Spinal cord (tissue), 10 donors: ENCODE measurements at places on chromosomes 5 and 9. TPM values are rescaled to one million over a fixed set of nuclear protein-coding genes. Genes with fewer than 3 reads are reported as not detected.

SPTLC1 gene
- total RNA-seq = 83.2 TPM

DNA sequence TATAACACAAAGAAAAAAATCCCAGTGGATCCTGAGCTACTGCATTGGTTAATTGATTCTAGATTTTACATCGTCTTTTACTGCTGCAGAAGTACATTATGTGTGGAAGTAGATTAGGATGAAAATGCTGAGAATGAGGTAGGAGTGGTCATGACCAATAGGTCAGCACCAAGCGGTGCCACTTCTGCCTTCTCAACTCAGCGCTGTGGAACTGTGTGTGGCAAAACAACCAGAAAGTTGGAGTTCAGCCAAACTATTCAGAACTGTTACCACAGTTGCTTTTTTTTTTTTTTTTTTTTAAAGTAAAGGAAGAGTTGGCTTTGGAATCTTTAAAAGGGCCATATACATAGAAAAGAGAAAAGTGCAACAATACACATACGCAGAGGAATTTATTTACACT, 24.2 kb downstream of the POU5F2 start:
- no peaks in the 10 kb centered on the region for H3K27me3 ChIP-seq
- H3K27ac ChIP-seq = no peak overlapping the region

DNA sequence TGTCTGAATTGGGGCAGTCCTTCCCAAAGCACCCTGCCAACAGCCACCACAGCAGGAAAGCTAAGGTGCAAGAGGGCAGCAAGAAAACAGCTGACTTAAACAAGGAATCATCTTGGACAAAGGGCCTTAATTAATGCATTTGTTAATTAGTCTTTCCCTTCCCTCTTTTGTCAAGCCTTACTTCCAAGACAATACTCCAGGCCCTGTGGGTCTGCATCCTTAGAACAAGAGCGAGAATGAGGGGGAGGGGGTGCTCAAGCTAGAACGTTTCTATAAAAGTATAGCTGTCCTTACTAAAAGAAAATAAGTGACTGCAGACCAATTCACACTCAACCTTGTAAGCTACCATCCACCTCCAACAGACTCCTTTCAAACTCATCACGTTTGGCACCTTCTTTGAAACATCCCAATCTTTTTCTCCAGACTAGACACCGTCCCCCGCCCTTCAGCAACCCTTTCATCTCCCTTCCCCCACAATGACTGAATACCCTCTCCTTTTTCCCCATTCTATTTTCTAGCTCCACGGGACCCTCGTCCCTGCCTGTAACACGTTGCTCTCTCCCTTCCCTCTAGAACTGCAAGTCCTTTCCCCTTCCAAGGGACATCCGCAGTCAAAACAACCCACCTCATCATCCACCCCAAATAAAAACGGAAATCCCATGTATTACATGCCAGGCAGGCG, 85.7 kb upstream of the RNF38 start:
- peaks cover 5% of the 10 kb centered on the region for H3K36me3 ChIP-seq
- no peak for DNase-seq
- H3K4me3 ChIP-seq = peak overlapping the region; percentile 76
- H3K27ac ChIP-seq = peak overlapping the region; percentile 77
- H3K27me3 ChIP-seq = no peaks in the 10 kb centered on the region

DNA sequence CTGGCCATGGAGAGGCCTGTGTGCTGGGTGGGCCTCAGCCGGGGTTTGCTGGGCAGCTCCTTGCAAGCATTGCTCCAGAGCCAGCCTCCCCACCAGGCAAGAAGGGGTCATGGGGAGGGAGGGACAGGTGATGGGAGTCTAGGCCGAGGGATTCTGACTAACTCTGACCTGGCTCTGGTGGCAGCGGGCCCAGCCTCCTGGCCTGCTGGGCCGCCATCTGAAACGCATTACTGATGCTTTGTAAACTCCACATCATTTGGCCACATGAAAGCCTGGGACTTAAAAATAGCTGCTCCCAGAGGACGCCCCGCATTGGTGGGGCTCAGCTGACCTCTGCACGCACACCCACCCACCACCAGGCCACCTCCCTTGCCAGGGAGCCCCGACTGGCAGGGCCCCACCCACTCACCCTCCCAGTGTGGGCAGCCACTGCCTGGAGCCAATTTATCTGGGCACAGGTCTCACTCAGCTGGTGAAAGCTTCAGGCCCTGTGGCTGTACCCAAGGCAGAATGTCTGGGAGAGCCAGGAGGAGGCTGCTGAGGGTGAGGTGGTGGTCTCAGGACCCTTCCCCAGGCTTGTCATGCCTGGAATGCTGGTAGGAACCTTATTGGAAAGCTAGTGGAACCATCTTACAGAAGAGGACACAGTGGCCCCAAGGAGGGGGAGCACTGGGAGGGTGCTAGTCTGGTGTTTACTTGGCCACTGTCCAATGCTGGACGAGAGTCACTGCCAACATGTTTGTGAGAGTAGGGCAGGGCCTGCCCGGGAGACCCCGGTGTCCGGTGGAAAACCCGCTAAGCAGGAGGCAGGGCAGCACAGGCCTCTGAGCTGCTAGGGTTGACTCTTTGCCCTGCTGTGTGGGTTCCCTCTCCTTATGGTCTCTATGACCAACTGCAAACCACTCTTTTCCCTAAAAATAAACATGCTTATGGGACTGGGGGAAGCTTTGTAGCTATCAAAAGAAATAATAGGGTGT, 10.8 kb downstream of the TCF7 start:
- H3K4me3 ChIP-seq = no peak overlapping the region
- H3K36me3 ChIP-seq = peaks cover 69% of the 10 kb centered on the region
- peak overlapping the region; percentile 41 for H3K27ac ChIP-seq
- peaks cover 87% of the 10 kb centered on the region for H3K4me1 ChIP-seq
- H3K27me3 ChIP-seq = no peaks in the 10 kb centered on the region

GRCh38 chr5:134436523-134437339, 25.1 kb upstream of the CDKN2AIPNL start:
- DNase-seq = no peak
- no peaks in the 10 kb centered on the region for H3K36me3 ChIP-seq

- no peak overlapping the region for H3K4me3 ChIP-seq
- H3K4me1 ChIP-seq = peaks cover 16% of the 10 kb centered on the region
- peaks cover 21% of the 10 kb centered on the region for H3K27me3 ChIP-seq
Measured at GRCh38 chr9:130677252-130677651, 12.9 kb downstream of the PRDM12 start.

- no peaks in the 10 kb centered on the region for H3K4me1 ChIP-seq
- H3K36me3 ChIP-seq = peaks cover 56% of the 10 kb centered on the region
- H3K27me3 ChIP-seq = no peaks in the 10 kb centered on the region
- H3K4me3 ChIP-seq = no peak overlapping the region
- no peak for DNase-seq
Measured at GRCh38 chr9:33934188-33934878, 114.4 kb downstream of the UBAP2 start.

DNA sequence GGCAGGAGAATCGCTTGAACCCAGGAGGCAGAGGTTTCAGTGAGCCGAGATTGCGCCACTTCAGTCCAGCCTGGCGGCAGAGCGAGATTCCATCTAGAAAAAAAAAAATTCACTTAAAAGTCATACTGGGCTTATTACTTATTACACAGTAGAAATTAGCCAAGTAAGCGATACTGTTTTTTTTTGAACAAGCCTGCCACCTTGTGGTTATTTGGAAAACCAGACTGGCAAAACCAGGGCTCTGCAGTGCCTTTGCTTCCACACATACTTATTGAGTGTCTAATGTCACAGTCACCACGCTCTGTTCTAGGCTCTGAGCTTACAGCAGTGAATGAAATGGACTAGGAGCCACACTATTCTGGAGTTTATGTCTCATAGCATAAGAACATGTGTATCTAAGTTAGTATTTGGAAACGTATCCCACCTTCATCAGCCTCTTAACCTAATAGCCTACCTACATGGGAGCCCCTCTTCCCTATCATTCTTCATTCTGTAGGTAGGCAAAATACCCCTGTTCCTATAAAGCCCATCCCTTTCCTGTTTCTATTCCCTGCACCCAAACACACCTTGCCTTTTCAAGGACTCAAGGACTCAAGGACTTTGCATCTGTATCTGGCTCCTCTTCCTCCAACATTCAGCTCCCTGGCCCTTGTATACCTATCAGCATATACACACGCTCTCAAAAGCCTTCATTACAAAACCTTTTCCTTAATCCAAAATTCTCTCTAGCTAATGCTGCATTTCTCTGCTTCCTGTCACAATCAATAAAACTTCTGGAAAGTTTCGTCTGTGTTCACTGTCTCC, 13.9 kb upstream of the BASP1 start:
- peaks cover 13% of the 10 kb centered on the region for H3K36me3 ChIP-seq
- no peaks in the 10 kb centered on the region for H3K27me3 ChIP-seq
- no peaks in the 10 kb centered on the region for H3K4me1 ChIP-seq
- no peak overlapping the region for H3K4me3 ChIP-seq

GAS1 gene
- total RNA-seq = 73.9 TPM

DNA sequence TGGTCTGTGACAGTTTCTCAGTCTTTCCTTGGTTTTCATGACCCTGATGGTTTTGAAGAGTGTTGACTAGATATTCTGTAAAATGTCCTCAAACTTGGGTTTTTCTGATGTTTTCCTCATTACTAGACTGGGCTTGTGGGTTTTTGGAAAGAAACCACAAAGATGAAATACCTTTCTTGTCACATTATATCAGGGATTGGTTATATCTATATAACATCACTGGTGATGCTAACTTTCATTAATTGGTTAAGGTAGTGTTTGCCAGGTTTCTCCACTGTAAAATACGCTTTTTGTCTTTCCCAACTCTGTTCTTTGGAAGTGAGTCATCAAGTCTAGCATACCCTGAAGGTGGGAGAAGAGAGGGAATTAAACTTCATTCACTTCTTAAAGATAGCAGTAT, 3.3 kb upstream of the IL31RA start:
- H3K36me3 ChIP-seq = no peaks in the 10 kb centered on the region
- no peaks in the 10 kb centered on the region for H3K27me3 ChIP-seq
- H3K4me3 ChIP-seq = no peak overlapping the region
- DNase-seq = no peak
- no peak overlapping the region for H3K27ac ChIP-seq
- no peaks in the 10 kb centered on the region for H3K4me1 ChIP-seq

UNC5A gene
- 3.1 TPM for total RNA-seq

DNA sequence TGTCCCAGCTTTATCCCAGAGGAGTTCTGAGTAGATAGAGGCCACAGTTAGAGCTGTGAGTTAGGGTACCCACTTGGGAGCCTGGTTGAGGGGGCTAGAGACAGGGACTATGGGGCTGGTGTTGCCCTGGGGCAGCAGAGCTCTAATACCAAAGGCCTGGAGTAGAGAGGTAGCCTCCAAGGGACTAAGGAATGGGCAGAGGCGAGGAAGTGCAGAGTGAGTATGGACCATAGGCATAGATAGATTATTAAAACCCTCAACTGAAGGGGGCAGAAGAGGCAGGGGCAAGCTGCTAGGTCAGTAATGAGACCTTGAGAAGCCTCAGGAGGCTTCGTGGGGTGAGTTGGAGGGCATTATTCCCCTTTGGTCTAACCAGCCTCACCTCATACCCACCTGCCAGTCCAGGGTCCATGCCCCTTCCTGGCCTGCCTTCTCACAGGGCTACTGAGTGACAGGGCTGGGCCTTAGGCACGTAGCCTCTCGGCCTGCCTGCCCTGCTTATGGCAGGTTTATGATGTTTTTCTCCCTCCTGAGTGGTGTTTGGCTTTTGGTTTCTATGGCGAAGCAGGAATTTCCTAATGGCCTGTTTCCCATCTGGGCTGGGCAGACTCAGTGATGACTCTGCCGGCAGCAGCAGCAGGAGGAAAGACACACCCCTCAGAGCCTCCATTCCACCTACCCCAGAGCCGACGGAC, 8.0 kb downstream of the PDLIM4 start:
- H3K36me3 ChIP-seq = peaks cover 51% of the 10 kb centered on the region
- peaks cover 84% of the 10 kb centered on the region for H3K4me1 ChIP-seq
- no peaks in the 10 kb centered on the region for H3K27me3 ChIP-seq
- no peak overlapping the region for H3K4me3 ChIP-seq

GRCh38 chr9:12415361-12415760, 277.8 kb upstream of the TYRP1 start:
- H3K4me3 ChIP-seq = no peak overlapping the region
- no peaks in the 10 kb centered on the region for H3K36me3 ChIP-seq
- DNase-seq = no peak
- H3K27ac ChIP-seq = no peak overlapping the region
- H3K4me1 ChIP-seq = no peaks in the 10 kb centered on the region

- H3K4me3 ChIP-seq = no peak overlapping the region
- H3K36me3 ChIP-seq = no peaks in the 10 kb centered on the region
- H3K4me1 ChIP-seq = no peaks in the 10 kb centered on the region
- no peaks in the 10 kb centered on the region for H3K27me3 ChIP-seq
- peak; percentile 67 for DNase-seq
Measured at GRCh38 chr9:70902692-70903131, 218.7 kb downstream of the TRPM3 start.

- H3K27ac ChIP-seq = no peak overlapping the region
- DNase-seq = no peak
- peaks cover 23% of the 10 kb centered on the region for H3K4me1 ChIP-seq
- no peaks in the 10 kb centered on the region for H3K27me3 ChIP-seq
Measured at GRCh38 chr9:91162784-91163443, 198.8 kb downstream of the AUH start.

LIFR gene
- 122 TPM for total RNA-seq

DNA sequence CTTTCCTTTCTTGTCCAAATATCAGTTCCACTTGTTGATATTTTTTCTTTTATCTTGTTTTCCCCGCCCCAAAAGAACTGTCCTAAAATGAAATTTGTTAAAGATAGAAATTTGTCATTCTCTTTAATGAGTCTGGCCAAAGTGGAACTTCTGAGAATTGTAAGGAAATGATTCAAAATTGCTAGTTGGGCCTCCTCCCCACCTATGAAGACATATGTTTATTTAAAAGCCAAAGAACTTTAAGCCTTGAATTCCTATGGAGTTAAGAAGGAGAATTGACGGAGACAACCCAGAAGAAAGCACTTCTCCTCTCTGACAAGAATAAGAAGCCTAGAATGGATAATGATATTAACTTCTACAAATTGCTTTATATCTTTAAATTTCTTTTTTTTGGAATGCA, 59.1 kb upstream of the ALDH1A1 start:
- H3K27ac ChIP-seq = no peak overlapping the region
- no peak for DNase-seq
- H3K4me3 ChIP-seq = no peak overlapping the region
- no peaks in the 10 kb centered on the region for H3K36me3 ChIP-seq
- no peaks in the 10 kb centered on the region for H3K4me1 ChIP-seq
- H3K27me3 ChIP-seq = no peaks in the 10 kb centered on the region
